ENCODE measurements at places on chromosomes 5 and 9.

DNA sequence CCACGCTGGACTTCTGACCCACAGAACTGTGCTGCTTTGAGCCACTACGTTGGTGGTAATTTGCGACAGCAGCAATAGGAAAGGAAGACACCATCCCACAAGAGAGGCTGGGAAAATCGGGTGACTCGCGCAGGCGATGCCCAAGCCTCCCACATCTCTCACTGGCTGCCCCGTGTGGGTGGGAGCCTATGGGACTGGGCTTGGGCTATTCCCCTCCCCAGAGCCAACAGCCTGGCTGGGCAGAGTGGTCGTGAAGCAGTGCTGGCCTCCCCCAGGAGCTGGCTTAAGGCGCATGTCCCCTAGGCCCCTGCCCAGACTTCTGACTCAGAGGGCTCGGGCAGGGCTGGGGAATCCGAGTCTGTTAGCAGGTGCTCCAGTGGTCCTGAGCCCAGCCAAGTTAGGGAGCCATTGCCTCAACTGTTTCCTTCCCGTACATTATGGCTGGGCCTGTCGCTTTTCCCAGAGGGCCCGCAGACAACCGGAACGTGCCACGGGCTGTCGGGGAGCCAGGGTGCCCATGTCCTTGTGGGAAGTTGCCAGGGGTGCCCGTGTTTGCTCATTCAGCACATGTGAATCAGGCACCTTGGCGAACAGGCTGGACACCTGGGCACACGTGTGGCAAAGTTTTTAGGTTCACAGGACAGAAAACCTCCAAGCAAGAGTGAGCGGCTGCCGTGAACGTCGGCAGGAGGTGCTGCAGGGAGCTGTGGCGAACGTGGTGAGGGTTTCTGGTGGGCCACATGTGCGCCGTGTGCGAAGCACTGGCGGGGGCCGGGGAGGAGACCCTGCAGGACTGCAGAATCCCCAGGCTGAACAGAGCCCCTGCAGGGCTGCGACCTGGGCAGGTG is 7.0 kb upstream of the RASGEF1C start:
- H3K36me3 ChIP-seq: no peaks in the 10 kb centered on the region
- no peaks in the 10 kb centered on the region for H3K27me3 ChIP-seq
- no peak overlapping the region for H3K27ac ChIP-seq
- H3K4me1 ChIP-seq: no peaks in the 10 kb centered on the region
- DNase-seq: no peak
- H3K4me3 ChIP-seq: no peak overlapping the region

DNA sequence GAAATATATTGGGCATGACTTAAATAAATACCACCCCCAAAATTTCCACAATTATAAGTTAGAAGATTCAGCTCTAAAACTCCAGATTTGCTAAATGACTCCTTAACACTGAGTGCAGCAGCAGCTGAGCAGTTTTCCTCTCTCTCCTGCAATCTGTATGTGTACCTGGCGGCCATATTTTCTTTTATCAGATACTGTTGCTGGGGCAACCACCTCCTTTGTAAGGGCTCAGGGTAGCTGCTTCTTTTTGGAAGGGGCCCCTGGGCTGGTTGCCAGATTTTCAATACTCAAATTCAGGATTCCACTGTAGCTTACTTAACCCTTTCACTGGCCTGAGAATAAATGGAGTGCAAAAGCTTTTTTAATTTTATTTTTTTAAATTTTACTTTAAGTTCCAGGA is 197.0 kb downstream of the TAF11L14 start:
- H3K4me1 ChIP-seq: no peaks in the 10 kb centered on the region
- no peak for DNase-seq
- no peaks in the 10 kb centered on the region for H3K36me3 ChIP-seq
- no peaks in the 10 kb centered on the region for H3K27me3 ChIP-seq
- H3K4me3 ChIP-seq: no peak overlapping the region
- H3K27ac ChIP-seq: no peak overlapping the region

DNA sequence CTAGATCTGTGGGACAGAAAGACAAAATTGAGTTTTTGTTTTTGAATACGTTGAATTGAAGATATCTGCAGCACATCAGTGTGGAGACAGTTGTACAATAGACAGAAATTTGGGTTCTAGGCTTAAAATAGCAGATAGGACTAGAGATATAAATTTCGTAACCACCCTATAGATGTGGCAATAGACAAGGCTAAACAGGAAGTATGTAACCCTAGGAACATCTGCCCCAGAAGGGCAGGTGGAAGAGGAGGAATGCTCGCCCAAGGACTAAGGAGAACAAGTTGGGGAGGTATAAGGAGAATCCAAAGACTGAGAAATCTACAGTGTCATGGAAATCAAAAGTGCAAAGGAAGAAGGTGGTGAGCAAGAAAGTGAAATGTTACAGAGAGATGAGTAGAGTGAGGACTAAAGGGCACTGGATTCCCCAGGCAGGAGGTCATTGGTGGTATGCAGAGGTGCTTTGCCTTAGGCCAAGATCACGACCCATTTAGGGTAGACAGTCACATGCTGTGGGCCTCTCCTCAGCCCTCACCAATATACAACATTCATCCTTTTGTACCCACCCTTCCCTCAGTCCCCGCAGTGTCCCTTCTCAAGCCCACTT is 109.1 kb upstream of the ELL2 start:
- H3K27me3 ChIP-seq: no peaks in the 10 kb centered on the region
- H3K27ac ChIP-seq: no peak overlapping the region
- H3K4me3 ChIP-seq: no peak overlapping the region
- DNase-seq: no peak

DNA sequence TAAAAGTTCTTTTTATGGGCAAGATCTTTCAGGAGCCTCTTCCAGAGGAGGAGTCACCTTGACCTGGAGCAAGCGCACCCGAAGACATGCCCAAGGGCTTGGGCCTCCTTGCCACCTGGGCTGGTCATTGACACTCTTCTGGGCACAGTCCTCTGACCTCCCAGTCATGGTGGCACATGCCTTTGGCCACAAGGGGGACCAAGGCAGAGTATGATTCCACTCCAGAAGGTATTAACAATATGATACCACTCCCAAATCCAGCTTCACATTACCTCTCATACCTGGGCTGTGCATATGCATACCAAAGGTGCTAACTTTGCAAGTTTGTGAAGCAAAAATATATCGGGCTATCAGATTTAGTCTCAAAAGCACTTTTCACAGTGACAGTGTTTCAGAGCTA is 84.6 kb downstream of the MAST4 start:
- H3K4me3 ChIP-seq: no peak overlapping the region
- no peak overlapping the region for H3K27ac ChIP-seq
- H3K27me3 ChIP-seq: no peaks in the 10 kb centered on the region

DNA sequence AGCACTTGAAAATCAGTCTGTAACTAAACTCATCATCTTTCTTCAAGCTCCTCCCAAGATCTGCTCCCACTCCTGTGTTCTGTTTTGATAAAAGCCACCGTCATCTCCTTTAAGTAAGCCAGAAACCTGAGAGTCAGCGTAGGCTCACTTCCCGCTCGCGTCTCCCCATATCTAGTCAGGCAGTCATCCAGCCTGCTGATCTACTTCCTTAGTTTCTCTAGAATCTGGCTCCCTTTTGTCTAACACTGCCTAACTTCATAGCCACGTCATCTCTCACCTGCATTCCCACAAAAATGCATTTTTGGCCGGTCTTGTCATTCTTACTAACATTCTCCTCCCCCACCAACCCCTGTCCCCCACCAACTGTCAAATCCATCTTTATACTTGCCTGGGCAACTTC is 3.0 kb upstream of the TJP2 start:
- H3K4me1 ChIP-seq: peaks cover 12% of the 10 kb centered on the region
- H3K36me3 ChIP-seq: no peaks in the 10 kb centered on the region
- peaks cover 7% of the 10 kb centered on the region for H3K27me3 ChIP-seq
- no peak overlapping the region for H3K4me3 ChIP-seq
- DNase-seq: no peak
